CD4-positive, alpha-beta T cell treated with Interleukin-15 for 4 hours (primary cell): ENCODE measurements at places on chromosomes 12 and 14.

GRCh38 chr14:86897704-86898513, 1095.1 kb downstream of the GALC start:
- no peak for DNase-seq

DNA sequence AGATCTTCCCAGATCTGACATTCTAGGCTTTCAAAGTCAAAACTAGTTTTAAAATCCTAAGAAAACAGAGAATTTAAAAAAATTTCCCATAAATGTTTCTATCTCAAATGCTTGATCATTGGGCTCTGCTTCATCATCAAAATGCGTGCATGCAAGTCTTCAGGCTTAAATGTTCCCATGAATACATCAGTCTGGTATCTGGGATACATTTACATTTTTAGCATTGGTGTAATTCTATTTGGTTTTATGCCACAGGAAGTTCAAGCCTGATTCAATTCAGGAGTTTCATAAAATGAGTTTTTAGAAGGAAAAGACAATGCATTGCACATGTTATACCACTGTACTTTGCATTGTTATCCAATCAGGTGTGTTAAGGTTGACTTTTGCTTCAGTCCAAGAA, 336.4 kb downstream of the PCNX1 start:
- DNase-seq, result no peak

- peak; percentile 37 for DNase-seq
These were observed 8.1 kb upstream of the PCED1B start for GRCh38 chr12:47071241-47071852.

DNA sequence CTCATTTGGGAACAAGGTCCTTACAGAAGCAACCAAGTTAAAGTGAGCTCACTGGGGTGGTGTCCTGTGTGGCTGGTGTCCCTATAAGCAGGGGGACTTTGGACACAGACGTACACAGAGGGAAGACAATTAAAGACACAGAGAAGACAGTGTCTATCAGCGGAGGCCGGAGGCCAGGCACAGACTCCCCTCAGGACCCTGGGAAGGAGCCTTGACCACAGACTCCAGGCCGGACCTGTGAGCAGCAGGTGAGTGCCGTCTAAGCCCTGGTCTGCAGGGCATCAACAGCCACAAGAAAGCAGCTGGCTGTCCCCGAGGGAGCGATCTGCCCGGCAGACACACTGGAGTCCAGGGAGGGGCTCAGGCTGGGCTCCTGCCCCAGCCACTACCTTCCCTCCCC, 219.1 kb upstream of the C14orf180 start:
- DNase-seq, result no peak

DNA sequence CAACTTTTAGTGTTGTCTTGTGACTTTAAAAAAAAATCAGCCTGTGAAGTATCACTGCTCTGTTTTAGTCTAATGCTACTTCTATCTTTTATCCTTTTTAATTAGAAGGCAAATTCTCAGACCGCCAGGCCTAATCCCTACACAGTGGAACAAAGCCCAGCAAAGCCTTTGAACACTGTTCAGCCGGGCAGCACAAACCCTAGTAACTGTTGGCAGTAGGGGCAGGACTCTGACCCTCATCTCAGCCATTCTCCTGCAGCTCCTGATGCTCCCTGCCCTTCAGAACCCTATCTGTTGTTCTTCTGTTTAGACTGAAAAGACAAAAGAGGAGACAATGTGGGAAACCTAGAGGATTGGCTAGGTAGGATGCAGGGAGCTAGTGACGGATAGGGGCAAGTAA, 78.0 kb upstream of the OTX2 start:
- no peak for DNase-seq

GRCh38 chr12:108211157-108211556, 82.1 kb downstream of the WSCD2 start:
- DNase-seq, result no peak

- no peak for DNase-seq
These were observed 412.3 kb downstream of the RAD51B start for GRCh38 chr14:68231898-68232297.

DNA sequence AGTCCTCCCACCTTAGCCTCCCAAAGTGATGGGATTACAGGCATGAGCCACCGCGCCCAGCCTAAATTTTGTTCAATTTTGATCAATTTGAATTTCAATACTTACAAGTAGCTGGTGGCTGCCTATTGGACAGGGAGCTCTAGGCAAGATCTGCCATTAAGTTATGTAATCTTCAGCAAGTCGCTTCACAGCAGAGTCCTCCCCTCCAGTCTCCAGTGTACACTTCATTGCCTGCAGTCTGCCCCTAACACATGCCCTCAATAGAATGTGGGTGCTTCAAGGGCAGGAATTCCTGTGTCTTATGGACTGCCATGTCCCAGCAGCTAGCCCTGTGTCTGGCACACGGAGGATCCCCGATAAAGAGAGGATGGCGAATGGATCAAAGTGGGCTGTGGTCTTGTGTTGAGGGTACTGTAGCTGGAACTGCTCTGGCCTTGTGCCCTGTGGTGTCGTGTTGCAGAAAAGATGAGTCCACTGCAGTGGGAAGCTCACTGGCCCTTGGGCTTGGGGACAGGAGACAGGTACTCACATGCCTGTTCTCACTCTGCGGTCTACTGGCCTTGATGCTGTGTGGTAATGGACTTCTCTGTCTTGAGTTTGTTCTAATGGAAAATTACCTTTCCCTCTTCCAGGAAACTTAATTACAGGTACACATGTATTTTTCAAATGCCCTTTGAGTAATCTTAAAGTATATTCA, 67.6 kb downstream of the TECPR2 start:
- no peak for DNase-seq

DNA sequence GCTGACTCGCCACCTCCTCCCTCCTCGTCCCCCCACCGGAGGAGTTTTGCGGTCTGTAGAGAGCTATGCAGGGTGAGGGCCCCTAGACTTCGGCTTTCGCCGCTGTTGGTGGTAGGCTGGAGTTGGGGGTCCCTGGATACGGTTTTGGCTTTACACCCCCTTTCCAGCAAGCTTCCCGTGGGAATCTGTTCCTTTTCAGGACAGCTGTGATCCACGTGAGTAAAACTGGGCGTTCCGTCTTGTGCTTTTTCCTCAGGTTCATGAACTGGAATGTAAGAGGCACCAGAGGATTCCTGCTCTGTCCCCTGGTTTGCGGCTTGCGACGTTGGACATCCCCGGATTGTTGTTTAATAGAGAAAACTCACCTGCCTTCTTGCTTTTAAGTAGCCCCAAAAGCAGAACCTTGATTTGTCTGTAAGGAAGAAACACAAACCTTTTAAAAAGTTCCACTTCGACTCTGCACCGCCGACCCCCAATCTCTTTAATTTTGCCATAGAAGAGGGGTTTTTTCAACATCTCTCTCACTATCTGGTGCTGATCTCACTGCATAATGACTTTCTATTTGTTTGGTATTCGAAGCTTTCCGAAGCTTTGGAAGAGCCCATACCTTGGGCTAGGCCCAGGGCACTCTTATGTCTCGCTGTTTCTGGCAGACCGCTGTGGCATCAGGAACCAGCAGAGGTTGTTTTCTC, 490 bp downstream of the PRORP start:
- peak; percentile 12 for DNase-seq

DNA sequence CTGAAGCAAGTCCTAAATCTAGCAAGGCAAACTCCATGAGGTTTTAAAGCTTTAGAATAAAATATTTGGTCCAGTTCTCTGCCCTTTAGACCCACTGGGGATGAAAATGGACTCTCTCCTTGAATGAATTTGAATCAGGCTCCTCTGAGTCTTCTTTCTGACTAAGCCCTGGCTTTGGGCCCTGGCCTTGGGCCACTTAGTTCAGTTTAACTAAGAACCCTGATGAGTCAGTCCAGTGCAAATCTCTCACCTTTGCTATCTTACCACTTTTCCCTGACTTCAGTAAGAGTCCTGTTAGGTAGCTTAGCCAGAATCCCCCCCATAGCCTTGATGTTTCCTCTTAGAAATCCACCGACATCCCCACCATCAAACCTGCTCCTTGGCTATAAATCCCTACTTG, 427.5 kb downstream of the SNAPC1 start:
- DNase-seq, result no peak

DNA sequence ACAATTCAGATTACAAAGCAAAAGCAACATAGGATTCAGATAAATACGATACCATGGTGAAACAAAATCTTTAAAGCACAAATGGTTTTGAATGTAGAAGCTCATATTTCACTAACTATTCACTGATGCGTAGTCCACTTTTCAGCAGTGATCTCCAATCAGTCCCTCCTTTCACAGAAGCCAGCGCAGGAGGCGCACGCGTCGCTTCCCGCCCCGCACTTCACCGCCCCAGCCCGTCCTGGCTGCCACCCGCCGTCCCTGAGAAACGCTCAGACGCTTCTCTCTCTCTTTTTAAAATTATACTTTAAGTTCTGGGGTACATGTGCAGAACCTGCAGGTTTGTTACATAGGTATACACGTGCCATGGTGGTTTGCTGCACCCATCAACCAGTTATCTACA, 19.8 kb upstream of the CHFR start:
- no peak for DNase-seq

- DNase-seq, result no peak
These were observed 65.3 kb upstream of the TMEM233 start for GRCh38 chr12:119528241-119528640.

DNA sequence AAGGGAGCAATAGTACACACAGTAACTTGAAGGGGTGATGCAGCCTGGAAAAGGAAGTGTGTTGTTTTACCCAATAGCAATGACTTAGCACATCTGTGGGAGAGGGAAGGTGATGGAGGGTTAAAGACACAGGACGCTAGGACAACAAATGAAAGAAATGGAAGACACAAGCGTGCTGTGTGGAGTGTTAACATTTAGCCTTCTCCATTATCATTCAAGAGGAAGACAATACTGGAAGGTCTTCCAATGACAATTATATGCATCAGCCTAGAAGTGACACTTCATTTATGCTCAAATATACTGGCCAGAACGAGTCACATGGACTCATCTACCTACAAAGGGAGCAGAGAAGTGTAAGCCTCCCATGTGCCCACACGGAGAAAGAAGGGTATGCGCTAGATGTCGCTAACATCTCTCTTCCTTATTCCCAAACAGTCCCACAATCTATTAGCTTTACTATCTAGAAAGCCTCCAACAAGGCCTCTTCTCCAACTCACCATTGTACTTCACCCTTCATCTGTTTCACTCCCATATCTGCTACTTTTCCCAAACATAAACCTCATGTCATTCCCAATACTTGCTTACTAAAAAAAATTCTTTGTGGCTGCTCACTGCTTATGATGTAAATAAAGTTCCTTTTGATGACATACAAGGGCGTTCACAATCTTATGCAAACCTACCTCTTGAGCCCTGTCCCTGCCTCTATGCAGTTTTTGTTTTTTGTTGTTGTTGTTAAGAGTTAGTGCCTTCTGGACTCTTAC, 20.3 kb downstream of the PPM1H start:
- no peak for DNase-seq

DNA sequence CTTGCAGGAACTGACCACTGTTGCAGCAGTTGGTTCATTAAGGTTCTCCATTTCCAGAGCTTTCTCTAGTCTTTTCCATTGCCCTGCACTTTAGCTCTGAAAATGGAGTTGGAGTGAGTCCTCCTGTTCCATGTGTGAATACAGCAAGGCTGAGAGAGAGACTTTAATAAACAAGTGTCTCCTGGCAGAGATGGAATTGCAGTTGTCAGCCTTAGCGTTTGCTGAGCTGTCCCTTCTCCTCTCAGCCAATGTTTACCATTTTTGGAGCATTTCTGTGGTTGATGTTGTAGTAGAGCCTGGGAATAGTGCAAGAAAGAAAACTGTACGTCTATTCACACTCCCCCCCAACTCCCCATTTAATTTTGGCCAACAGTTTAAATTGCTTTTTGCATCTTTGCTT, 7.5 kb upstream of the MANSC4 start:
- DNase-seq, result no peak

GRCh38 chr12:64142382-64142781, 79.7 kb downstream of the KICS2 start:
- DNase-seq, result no peak

GRCh38 chr12:115049614-115050013, 365.6 kb upstream of the TBX3 start:
- no peak for DNase-seq

DNA sequence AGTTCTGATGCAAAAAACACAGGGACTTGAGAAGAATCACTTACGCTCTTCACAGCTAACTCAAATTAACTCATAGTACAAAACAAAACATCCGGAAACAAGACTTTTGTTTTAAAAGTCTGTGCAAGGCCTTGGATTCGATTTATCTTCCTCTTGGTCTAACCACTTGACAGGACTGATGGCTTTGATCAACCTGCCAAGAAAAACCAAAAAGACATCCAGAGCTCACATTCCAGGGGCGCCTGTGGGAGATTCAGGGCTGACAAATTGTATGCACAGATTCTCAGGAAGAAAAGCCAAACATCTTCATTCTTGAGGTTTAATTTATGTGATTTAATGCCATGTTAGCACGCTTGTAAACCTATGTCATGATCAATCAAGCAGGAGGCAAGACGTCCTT, 129.1 kb upstream of the TMCC3 start:
- no peak for DNase-seq

GRCh38 chr14:68934066-68934465, 45.0 kb downstream of the ACTN1 start:
- DNase-seq, result no peak

DNA sequence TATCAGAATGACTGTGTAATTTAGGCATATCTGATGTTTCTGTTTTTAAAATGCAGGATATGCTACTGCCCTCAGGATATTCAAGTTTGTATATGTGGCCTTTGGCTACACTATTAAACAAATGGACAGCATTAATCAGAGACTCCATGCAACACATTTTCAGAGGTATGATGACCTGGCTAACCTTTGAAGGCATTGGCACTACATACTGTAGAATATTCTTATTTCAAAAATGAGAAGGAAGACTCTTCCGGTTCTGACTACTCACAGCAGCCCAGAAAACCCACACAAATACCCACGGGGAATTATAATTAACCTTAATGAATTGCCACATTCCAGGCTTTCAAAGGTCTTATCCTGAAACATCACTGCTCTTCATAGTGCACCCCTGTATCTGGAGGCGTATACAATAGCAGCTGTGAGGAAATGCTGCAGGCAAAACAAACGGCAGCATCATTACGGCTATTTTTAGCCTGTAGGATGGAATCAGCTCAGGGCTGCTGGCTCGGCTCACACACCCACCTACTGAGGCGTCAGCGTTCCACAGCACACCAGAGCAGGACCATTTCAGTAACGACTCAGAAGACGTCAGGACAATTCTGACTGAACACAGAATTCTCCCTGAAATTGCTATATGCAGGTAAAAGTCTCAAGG, 648.5 kb downstream of the RPS29 start:
- DNase-seq, result no peak

GRCh38 chr14:102532204-102532658, 22.7 kb upstream of the ANKRD9 start:
- DNase-seq, result no peak

GRCh38 chr12:46915082-46915481, 89.3 kb upstream of the SLC38A4 start:
- DNase-seq, result no peak

DNA sequence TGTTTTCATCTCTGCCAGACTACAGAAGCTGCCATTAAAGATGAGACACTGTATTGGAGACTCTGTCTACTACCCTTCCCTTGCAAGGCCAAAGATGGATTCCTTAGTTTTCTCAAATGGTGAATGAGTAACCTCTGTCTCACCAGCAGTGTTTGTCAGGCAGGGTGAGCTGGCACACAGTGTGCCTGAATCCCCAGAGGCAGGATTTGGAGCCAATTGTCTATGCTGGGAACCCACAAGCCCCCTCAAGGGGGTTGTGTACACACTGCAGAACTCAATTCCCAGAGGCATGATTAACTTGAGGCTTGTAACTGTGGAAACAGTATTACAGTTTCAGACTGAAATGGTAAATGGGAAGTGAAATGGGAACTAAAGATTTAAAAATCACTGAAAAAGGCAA, 136.8 kb upstream of the PTPRB start:
- no peak for DNase-seq
